ENCODE measurements at places on chromosomes 6 and 20. TPM values are rescaled to one million over a fixed set of nuclear protein-coding genes. Genes with fewer than 3 reads are reported as not detected.

The CST7 gene
- 0.84 TPM for total RNA-seq

The NRN1 gene
- 41.4 TPM for total RNA-seq

The HLA-DQB2 gene
- total RNA-seq, result 1.5 TPM

The ZSCAN23 gene
- 2.9 TPM for total RNA-seq

DNA sequence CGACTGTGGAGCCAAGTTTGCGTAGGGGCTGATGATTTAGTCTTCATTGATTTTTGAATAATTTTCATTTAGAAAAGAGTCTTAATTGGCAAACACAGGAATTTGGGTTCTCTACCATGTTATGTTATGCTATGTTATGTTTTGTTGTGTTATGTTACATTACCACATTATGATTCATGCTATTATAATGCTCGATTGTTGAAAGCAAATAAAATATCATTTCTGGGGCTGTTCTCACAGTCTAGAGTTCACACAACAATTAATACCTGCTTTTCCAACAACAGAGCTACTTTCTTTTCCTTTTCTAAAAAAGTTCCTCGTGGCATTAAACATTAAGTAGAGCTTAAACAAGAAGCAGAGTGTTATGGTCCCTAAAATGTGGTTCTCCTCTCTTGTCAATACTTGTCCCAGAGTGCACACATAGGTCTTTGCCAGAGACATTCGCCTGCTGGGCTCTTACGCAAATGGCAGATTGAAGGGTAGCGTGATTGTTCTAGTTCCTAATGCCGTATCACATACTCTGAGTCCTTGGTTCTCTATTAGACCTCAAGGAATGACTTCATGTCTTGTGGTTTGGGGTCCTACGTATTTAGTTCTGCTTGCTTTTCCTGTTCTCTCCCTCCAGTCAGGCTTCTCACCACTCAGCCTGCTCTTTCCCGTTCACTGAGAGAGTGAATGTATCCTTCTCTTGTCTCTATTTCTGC lies 370.3 kb downstream of the CD109 start:
- no peak for DNase-seq
- no peak overlapping the region for H3K4me3 ChIP-seq
- no peak overlapping the region for H3K27ac ChIP-seq
- H3K36me3 ChIP-seq, result no peaks in the 10 kb centered on the region

- DNase-seq, result no peak
- H3K27me3 ChIP-seq, result no peaks in the 10 kb centered on the region
- H3K4me3 ChIP-seq, result no peak overlapping the region
- H3K36me3 ChIP-seq, result no peaks in the 10 kb centered on the region
- H3K4me1 ChIP-seq, result no peaks in the 10 kb centered on the region
Measured at GRCh38 chr6:13952101-13952500, 27.3 kb downstream of the RNF182 start.

DNA sequence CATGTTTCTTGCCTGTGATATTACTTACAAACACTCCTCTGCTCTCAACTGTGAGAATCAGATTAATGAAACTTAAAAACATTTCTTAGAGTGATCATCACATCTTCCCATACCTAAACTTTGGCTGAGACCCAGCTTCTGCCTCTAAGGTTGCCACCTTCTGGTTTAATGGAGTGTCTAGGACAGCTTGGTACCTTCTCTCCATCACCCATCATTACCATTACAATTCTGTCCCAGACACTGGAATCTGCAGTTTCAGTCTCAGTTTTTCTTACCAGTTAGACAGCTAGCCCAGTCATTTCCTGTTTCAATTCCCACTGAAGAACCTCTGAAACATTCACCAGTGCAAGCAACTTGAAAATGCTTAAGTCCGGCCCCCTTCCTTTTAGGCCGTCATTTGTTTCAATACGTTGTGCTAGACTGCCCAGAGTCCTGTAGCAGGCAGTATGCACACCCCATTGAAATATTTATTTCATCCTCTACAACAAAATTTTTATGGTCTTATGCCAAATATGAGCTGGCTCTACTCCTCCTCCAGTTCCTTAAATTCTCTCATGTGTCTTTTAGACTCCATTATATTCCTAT lies 107.0 kb upstream of the FOXO3 start:
- no peak overlapping the region for H3K27ac ChIP-seq
- no peaks in the 10 kb centered on the region for H3K36me3 ChIP-seq

DNA sequence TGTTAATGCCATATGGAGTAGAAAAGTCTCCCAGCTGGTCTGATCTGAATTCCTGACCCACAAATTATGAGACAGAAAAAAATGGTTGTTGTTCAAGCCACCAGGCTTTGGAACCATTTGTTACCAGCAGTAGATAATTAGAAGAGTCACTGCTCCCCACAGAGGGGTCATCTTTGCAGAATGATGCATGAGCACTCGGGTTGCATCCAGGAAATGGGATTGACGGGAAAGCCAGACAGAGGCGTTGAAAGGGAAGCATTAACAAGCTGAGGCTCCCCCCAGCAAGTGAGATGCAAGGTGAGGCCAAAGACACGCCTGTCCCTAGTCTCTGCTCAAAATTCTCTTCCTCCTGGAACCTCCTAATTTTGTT lies 182.5 kb downstream of the SYNDIG1 start:
- no peak for DNase-seq
- H3K36me3 ChIP-seq, result no peaks in the 10 kb centered on the region
- no peaks in the 10 kb centered on the region for H3K27me3 ChIP-seq
- H3K27ac ChIP-seq, result no peak overlapping the region
- no peak overlapping the region for H3K4me3 ChIP-seq
- no peaks in the 10 kb centered on the region for H3K4me1 ChIP-seq

DNA sequence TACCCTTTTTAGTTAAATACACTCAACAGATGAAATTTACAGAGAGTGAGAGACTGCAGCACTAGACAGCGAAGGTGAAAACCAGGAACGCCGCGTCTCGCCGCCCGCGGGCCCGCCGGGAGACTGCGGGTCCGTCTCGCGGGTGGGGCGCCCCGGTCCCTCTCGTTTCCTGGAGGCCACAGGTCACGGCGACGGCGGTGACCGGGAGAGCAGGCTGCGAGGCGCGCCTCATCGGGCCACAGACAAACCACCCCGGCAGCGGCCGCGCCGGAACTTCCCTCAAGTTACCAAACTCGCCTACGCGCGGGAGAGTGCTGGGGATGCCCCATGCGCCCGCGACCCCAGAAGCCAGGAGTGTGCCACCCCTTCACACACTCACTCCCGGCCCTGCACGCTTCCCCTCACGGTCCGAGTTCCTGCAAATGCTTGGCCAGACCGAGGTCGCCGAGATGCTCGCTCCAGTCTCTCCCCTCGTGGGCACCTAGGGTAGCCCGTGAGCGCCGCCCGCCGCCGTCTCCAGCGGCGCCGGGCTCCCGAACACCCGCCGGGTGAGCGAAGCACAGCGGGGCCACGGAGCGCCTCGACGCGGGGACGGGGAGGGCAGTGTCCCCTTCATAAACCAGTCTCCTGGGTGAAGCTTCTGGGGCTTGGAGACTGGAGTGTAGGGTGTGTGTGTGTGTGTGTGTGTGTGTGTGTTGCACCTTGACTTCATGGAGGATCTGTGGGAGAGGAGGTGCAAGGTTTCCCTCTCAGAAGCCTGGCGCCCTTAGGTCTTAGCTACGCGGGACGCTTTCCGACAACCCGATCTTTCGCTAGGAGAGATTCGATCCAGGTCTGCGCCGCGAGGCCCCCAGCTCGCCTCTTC lies 1.4 kb downstream of the BACH2 start:
- no peak for DNase-seq
- no peaks in the 10 kb centered on the region for H3K27me3 ChIP-seq
- H3K36me3 ChIP-seq, result no peaks in the 10 kb centered on the region
- H3K4me3 ChIP-seq, result peak overlapping the region; percentile 99

DNA sequence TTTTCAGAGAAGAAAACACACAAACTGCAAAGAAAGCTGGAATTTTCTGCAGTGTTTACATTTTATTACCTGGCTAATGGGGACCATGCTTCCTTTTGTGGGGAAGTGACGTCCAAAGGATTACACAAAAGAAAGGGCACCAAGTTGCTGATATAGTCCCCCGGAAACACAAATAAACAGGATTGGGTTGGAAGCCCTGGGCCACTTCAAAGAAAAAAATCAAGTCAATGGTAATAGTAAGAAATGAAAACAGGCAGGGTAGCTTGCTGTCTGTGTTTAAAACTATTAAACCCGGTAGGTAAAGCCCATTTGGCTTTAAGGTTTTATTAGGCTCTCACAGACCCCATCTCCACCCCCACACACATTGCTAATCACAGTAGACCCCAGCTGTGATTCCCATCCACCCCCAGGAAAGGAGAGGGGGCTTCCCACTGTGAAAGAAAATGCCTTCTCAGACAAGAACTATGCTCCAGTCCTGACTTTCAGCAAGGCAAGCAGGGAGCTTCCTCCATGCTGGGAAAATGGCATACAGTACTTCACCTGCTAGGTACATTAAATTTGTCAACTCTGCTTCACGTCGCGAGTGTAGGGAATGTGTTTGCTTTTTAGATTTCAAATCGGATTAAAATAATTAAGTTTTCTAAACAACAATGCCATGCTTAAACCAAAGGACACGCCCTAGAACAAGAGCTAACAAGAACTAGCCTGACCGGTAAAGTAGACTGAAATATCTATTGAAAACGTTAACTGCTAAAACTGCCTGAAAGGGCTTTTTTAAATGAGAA lies 1.1 kb downstream of the PERP start:
- no peak for DNase-seq
- H3K4me3 ChIP-seq, result peak overlapping the region; percentile 74
- H3K4me1 ChIP-seq, result no peaks in the 10 kb centered on the region
- no peaks in the 10 kb centered on the region for H3K36me3 ChIP-seq

DNA sequence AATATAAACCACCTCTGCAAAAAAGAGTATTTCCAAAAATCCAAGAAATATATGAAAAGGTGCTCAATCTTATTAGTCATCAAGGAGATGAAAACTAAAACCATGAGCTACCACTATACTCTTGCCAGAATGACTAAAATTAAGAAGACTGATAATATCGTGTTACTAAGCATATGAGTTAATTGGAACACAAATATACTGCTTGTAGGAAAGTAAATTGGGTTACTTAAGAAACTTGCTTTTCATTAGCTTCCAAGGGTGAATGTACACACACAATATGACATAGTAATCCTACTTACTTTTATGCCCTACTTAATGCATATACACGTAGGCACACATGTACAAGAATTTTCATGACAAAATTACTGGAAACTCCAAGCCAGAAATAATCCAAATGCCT lies 3.4 kb downstream of the THEMIS start:
- no peaks in the 10 kb centered on the region for H3K4me1 ChIP-seq
- no peaks in the 10 kb centered on the region for H3K36me3 ChIP-seq
- H3K27ac ChIP-seq, result no peak overlapping the region
- no peak overlapping the region for H3K4me3 ChIP-seq
- no peaks in the 10 kb centered on the region for H3K27me3 ChIP-seq

DNA sequence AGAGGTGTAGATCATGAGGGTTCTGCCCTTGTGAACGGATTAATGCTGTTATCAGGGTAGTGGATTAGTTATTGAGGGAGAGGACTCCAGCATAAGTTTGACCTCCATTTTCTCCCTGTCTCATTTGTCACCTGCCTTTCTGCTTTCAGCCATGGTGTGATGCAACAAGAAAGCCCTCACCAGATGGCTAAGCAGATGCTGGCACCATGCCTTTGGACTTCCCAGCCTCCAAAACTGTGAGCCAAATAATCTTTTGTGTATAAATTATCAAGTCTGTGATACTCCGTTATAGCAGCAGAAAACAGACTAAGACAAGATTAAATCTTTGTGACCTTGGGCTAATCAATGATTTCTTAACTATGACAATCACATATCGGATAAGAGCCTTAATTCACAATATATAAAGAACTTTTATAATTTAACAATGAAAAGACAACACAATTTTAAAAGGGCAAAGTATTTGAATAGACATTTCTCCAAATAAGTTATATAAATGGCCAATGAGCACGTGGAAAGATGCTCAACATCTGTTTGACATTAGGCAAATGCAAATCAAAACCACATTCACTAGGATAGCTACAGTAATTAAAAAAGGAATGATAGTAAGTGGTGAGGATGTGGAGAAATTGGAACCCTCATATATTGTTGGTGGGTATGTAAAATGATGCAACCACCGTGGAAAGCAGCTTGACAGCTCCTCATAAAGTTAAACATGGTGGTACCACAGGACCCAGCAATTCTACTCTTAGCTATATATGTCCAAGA lies 45.3 kb upstream of the IFNGR1 start:
- H3K27me3 ChIP-seq, result no peaks in the 10 kb centered on the region
- no peaks in the 10 kb centered on the region for H3K4me1 ChIP-seq
- H3K4me3 ChIP-seq, result no peak overlapping the region
- no peak for DNase-seq
- H3K27ac ChIP-seq, result no peak overlapping the region
- H3K36me3 ChIP-seq, result no peaks in the 10 kb centered on the region

DNA sequence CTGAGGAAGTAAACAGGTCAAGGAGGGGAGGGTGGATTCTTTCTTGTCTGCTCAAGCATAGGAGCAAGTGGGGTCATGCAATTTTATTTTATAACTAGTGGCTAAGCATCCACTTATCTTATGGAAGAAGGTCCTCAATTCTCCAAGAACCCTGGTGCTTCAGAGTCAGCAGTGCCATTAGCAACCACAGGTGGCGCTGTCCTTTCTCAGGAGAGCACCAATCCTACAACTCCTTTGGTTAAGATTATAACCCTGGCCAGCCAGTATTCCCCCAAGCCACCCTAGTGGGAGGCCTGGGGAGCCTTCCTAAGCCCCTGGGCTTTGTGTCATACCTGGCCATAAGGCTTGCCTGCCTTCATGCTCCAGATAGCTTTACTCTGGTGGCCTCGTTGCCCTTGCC lies 60.7 kb downstream of the PCSK2 start:
- no peak for DNase-seq
- H3K36me3 ChIP-seq, result no peaks in the 10 kb centered on the region
- H3K27me3 ChIP-seq, result no peaks in the 10 kb centered on the region
- H3K4me1 ChIP-seq, result no peaks in the 10 kb centered on the region

GRCh38 chr6:26059941-26060340 lies 27.3 kb upstream of the HFE start:
- no peak for DNase-seq
- no peaks in the 10 kb centered on the region for H3K36me3 ChIP-seq
- peaks cover 6% of the 10 kb centered on the region for H3K4me1 ChIP-seq
- no peak overlapping the region for H3K4me3 ChIP-seq
